Activated T-cell treated with anti-CD3 and anti-CD28 coated beads for 1 hour (primary cell): ENCODE measurements at places on chromosomes 11 and 22.

DNA sequence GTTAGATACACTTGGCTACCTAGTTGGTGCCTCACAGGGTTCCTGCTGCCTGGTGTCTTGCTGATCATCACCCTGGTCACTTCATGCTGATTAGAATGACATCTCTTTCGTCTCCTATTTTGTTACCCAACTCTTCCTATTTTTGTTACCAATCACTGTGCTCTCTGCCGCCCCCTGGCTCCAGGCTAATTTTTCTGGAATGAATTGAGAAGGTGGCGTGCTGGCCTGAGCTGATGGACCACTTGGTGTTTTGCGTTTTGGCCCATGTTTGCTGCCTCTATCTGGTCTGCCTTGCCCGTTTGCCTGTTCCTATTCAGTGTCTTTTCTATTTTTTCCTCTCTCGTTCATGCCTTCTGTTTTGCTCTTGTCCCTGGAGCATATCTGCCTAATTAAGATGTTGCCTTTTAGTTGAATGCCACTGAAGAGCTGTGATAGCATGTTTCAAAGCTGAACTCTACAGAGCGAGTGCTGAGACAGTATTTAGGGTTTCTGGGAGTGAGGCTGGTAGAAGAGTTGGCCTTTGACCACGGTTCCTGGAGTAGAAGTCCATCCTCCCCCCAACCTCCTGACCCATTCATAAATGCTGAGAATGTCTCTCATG, 5.9 kb upstream of the ATF4 start:
- no peak for DNase-seq

DNA sequence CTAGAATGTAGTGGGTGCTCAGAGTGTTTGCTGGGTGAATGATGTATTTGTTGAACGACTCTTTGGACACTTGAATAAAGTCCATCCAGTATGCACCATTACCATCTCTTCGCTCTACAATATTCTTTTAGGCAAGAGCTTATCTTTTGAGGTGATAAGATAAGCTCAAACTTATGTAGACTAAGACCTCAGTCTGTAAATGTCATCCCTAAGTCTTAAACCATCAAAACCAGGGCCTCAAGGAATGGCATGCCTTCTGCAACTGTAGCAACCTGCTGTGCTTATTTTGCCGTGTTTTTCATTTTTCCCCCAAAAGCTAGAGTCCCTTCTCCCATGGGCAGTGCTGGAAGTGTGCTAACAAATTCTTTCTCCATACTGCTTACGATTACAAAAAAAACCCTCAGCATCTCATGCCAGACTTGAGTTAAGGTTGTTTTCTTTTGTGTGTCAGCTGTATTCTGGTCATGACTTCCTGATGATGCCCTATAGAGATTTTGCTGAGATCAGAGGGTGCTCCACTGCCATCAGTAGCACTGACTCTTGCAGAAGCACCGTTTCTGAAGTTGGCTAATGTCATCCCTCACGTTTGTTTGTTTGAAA, 27.8 kb downstream of the LIMK2 start:
- no peak for DNase-seq

GRCh38 chr22:21038405-21038804, 6.0 kb upstream of the SLC7A4 start:
- no peak for DNase-seq

DNA sequence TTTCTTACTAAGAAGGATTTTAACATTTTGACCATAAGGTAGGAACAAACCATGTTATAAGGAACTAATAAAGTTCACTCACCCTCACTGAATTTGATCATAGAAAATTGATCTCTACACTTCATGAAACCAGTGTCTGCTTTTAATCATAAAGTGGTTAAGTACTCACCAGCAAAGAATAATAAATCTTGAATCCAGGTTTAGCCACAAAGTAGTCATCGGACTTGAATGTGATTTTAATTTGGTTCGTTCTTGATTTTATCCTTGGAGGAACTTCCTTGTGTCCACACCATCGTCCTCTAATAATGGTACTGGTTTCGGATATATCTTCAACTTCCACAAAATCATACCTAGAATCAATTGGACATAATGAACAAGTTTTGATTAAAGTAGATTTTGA, 40.5 kb upstream of the DDI1 start:
- no peak for DNase-seq

- DNase-seq = no peak
Measured at GRCh38 chr11:5722622-5723021, 13.6 kb upstream of the OR56B1 start.

GRCh38 chr11:44955015-44955738, 4.5 kb upstream of the TP53I11 start:
- DNase-seq = no peak

DNA sequence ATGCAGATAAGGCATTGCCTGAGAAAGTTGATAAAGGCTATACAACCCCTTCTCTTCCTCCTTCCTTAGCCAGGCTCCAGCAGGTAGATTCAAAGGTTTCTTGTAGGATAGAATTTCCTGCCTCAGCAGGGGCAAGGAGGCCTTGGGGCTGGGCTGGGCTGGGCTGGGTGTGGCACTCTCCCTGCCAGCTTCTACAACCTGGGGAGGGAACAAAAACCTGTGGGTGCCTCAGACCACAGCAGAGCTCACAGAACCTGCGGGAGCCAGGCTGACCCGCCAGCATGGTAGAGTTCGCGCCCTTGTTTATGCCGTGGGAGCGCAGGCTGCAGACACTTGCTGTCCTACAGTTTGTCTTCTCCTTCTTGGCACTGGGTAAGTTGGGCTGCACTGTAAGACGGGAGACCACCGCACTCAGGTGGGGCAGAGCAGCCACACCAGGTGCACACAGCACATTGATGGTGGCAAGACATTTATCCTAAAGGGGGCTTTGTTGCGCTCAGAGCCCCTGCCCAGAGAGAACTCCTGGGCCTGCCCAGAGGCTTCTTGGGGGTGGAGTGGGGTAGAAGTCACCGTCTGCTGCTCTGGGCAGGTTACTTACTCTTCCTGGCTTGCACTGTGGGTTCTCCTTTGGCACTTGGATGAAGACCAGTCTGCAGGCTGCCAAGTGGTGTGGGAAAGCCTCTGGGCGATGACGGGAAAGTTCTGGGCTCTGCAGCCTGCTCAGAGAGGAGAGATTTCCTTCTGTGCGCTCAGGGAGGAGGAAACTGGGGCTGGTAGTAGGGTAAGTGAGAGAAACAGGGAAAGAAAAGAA, at the start of gene MOGAT2:
Gene MOGAT2, plus strand, starts transcription at position 231 of the 811 bp plus-strand sequence. Its CDS starts 51 bp downstream, at position 282.
- DNase-seq = no peak

GRCh38 chr11:65973439-65974110, 12.0 kb downstream of the SART1 start:
- no peak for DNase-seq

DNA sequence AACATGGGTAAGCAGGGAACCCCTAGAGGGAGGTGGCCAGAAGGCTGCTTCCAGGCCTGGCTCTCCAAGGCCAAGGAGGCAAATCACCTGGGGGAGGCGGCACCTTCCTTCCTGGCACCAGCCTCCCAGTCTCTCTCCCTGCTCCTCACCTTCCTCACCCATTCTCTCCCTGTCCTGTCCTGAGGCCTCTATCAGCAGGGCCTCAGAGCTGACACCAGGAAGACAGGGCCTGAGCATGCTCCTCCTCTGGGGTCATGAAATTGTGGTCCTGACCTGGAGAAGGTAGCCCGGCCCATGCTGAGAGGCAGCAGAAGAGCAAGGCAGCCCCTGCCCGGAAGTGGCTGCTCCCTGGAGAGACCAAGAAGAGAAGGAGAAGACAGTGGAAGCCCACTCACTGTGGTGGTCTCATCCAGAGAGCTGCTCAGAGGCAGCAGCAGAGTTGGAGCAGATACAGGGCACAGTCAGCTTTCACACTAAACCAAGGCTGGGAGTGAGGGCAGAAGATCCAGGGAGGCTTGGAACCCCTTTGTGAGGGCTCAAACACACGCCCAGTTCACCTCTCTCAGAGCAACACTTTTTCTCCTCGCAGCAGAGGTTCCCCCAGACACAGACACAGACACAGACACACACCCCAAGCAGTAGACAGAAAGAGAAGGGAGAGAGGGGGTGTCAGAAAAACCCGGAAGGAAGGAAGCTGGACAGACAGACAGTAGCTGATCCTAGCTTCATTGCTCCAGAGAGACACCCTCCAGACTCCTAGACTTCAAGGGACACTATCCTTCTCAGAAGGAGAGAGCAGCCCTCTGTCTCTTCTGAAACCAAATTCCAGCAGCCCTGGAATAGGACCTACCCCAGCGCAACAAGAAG, 1.8 kb downstream of the BCL9L start:
- no peak for DNase-seq

GRCh38 chr11:114109206-114110090, 49.9 kb downstream of the ZBTB16 start:
- DNase-seq = no peak

- DNase-seq = no peak
Measured at GRCh38 chr11:75431533-75432525, 1.2 kb downstream of the KLHL35 start.

GRCh38 chr22:37211866-37212173, 457 bp downstream of the SSTR3 start:
- no peak for DNase-seq

DNA sequence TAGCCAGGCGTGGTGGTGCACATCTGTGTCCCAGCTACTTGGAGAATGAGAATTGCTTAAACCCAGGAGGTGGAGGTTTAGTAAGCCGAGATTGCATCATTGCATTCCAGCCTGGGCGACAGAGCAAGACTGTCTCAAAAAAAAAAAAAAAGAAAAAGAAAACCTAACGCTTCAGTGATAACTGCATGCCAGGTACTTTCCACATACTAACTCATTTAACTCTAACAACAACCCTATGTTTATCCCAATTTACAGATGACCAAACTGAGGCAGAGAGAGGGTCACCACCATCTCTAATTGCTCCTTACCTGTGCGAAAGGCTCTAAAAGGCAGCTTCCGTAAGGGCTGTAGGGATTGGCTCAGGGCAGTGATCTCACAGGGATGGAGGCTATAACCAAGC, 11.6 kb downstream of the PISD start:
- no peak for DNase-seq

GRCh38 chr11:101996111-101996510, 51.1 kb upstream of the CFAP300 start:
- no peak for DNase-seq

DNA sequence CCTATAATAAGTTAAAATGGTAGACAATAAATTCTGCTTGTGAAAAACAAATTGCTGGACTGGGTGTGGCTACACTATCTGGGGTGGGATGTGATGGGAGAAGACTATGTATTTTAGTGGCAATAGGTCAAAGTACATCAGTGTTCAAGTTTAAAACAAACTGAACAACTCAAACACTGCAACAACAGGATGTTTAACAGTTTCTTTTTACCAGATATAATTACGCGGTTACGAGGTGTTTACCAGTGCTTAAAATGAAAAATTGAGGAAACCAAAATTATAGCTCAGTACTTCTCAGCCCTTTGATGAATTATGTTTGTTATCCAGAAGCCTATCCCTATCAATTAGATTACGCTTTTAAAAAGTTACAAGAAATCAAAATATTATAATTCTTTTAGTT, 3.2 kb downstream of the PRDM10 start:
- DNase-seq = no peak

- no peak for DNase-seq
Measured at GRCh38 chr11:89433278-89433677, 57.9 kb downstream of the NOX4 start.

GRCh38 chr11:117179048-117179999, 781 bp downstream of the SIDT2 start:
- peak; percentile 31 for DNase-seq

GRCh38 chr11:119166368-119167076, 2.0 kb upstream of the NLRX1 start:
- DNase-seq = no peak

GRCh38 chr22:39471381-39472141, 14.7 kb downstream of the MGAT3 start:
- no peak for DNase-seq

DNA sequence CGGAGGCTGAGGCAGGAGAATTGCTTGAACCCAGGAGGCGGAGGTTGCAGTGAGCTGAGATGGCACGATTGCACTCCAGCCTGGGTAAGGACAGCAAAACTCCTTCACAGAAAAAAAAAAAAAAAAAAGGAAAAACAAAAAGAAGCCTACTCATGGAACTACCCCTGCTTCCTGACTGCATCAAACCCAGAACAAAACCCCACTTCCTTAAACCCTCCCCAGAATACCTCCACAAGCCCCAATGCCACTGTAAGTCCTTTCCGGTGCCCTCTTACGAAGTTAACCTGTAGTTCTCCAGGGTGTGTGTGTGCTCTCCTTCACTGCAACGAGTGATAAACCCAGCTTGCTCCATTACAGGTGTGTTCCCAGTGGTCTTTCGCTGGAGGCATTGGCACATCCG, 8.6 kb upstream of the TOLLIP start:
- DNase-seq = no peak

DNA sequence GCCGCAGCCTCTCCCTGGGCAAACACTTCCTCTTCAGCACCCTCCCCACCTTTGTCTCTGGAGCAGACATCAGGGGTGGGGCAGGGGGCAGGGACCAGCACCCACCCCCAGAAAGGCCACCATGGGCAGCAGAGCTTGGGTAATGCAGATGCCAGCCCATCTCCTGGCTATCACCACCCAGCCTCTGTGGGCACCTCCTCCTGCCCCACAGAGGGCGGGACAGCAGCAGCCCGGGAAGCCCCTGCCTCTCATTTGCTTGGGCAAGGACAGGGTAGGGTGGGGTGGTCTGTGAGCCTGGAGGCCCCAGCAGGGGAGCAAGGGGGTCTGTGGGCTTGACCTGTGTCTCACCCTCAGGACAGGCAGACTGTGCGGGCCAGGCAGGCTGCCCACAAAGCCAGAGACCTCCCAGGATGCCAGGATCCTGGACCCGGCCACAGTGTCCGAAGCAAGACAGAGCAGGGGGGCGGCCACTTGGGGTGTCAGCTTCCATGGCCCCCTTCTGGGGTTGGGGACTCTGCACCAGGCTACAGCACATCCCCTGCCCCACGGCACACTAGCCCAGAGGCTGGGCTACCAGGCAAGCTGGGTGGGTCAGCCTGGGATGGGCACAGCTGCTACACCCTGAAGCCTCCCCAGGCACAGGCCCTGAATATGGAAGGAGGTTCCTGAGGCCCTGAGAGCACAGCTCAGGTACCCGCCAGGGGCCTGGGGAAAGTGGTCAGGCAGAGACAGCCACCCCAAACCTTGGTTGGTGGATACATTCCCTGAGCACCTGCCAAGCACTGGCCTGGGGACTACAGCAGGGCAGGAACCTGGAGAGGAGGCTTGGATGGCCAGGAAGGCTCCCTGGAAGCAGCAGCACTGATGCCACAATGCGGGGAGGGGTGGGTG, 4.5 kb downstream of the RNH1 start:
- DNase-seq = no peak

GRCh38 chr22:27461470-27461869, 340.1 kb downstream of the MN1 start:
- DNase-seq = no peak

- no peak for DNase-seq
Measured at GRCh38 chr11:61042961-61043540, 59.2 kb upstream of the CD5 start.
